ENCODE measurements at places on chromosomes 11 and 22.

DNA sequence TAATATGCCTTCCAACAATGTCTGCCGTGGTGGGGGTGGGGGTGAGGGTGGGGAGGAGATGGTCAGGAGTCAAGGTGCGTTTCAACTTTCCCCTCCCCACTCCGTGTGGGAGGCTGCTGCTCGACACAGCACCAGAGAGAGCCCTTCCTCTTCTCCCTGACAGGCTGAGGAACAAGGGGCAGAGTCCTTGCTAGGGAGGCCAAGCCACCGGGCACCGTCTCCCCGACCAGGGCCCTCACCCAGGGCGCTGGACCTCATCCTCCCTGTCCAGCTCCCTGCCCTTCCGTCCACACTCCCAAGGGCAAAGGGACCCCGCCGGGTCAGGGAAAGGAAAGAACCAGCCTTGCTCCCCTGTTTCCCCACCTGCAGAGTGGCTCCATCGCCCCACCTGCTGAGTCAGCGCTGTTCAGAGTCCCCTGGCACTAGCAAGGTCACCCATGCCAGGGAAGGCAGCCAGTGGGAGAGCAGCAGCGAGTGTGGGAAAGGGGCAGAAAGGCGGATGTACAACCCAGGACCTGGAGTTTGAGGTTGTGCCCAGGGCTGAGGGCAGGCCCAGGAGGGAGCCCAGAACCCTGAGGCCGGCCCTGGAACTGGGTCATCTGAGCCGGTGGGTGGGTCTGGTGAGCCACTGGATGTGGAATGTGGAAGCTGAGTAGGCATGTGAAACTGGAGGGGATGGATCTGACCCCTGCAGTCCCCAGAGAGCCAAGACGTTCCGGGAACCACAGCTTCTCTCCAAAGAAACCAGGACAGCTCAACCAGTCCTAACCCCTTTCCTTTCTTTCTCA lies 47.2 kb downstream of the BUD13 start:
- DNase-seq, result peak; percentile 35

DNA sequence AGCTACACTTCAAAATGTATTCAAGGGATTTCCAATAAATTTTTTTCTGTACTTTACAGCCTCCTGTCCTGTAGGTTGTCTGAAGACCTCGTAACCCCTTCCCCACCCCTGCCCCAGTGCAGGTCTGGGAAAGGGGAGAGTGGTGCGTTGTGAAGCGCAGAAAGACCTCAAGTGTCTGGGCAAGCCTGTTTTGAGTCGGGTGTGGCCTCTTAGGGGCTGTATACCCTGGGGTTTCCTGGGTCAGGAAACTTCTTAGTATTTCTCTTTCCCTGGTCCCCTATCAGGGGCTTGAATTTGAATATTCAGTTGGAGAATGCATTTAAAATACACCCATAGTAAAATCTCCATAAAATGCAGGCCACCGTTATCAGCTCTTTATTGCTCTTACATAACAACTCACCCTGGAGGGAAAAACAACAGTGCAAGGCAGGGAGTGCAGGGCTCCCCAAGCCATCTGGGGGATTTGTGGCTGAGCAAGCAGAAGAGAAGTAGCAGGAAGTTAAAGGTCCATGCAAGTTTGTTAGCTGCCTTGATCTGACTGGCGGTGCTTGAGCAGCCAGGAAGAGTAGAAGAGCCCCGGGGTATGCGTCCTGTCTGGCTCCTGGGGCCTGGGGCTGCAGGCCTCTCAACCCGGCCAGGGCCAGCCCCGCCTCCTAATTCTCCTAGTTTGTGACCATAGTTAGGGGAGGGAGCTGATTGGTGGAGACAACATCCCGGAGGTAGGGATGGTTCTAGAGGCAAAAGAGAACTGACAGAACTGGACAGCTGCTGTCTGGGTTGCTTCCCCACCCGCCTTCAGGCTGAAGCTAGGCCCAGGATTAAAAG lies 25.7 kb downstream of the ARHGAP1 start:
- peak; percentile 32 for DNase-seq

DNA sequence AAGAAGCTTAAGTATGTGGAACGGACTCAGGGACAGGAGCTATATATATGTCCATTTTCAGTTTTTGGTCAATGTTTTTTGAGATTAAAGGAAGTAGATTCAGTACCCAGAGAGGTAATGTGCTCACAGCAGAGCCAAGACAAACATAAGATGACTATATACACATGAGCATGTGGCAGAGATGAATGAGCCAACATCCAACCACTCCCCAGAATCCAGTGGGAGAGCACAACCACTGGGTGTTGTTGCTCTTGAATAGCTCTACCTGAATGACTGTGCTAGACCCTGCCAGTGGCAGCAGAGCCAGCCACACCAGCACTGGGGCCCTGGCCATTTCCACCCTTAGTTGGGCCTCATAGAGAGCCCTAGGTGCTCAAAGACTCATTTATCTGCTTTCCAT lies 10.7 kb upstream of the SYTL2 start:
- DNase-seq, result peak; percentile 57

DNA sequence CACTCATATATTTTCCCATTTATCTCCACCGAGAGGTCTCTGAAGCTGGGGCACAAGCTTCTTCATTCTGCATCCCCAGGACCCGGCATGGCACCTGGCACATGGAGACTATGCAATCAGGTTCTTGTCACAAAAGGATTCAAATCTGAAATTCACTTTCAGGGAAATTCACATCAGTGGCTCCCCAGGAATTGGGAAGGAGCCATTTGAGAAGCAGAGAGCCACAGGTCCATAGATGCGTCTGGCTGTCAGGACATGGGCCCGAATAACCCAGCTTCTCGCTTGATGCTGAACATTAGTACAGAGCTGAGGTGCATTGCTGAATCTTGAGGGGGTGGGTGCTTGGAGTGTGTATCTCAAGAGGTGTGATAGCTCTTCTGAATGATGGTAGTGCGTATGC lies 82.5 kb downstream of the TSPAN18 start:
- DNase-seq, result no peak

Measured in M059J (cell line).